ENCODE measurements at places on chromosomes 12 and 14. TPM values are rescaled to one million over a fixed set of nuclear protein-coding genes. Genes with fewer than 3 reads are reported as not detected.

The FIGNL2 gene
- total RNA-seq: 0.29 TPM

The TAS2R30 gene
- 1.6 TPM for total RNA-seq

The FANCM gene
- 2.9 TPM for total RNA-seq

- DNase-seq: no peak
These were observed 111.2 kb downstream of the TMTC1 start for GRCh38 chr12:29672580-29672979.

DNA sequence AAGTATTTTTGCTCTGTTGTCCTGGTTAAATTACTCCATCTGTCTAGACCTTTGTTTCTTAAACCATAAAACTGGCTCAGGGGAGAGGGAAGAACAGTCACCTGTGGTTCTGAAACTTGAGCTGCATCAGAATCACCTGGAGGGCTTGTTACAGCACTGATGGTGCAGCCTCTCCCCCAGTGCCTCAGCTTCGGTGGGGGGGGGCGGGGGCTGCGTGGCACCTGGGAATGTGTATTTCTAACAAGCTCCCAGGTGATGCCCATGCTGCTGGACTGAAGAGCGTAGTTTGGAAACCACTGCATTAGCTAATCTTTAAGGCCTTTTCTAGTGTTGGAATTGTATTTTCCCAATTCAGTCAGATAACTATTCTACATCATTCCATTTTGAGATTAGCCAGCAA lies 42.7 kb downstream of the GPHB5 start:
- DNase-seq: no peak

- DNase-seq: no peak
These were observed 50.0 kb upstream of the EVL start for GRCh38 chr14:100015251-100015655.

DNA sequence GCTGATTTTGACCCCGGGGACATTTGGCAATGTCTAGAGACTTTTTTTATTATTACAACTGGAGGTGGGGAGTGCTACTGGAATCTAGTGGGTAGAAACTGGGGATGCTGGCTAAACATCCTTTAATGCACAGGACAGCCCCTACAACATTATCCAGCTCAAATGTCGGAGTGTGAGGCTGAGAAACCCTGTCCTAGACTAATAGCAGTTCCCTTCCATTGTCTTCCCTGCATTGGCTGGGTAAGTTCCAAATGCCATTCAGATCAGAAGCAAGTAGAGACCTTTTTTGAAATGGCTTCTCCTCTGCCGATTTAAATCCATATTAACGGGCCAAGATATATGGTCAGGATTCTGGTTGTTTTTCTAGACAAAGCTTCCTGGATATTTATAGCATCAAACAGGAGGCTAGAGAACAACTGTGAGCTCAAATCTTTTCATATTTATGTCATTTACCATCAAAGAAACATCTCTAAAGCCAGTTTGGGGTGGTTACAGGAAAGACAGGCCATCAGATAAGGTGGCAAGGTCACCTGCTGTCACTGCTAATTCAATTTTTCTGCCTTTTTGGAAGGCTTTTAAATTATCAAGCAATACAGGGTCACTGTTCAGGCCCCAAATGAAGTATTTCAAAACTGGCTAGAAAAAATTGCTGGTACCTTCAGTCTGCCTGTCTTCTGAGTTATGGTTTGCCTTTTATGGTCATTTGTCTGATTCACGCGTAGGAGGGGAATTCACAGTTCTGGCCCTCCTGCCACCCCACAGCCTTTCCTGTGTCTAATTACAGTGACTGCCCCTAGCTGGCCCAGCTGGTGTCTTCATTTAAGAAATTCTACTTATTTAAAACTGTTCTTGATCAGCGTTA lies 20.1 kb upstream of the AKAP5 start:
- DNase-seq: no peak

GRCh38 chr12:88538250-88538649 lies 42.0 kb downstream of the KITLG start:
- no peak for DNase-seq

DNA sequence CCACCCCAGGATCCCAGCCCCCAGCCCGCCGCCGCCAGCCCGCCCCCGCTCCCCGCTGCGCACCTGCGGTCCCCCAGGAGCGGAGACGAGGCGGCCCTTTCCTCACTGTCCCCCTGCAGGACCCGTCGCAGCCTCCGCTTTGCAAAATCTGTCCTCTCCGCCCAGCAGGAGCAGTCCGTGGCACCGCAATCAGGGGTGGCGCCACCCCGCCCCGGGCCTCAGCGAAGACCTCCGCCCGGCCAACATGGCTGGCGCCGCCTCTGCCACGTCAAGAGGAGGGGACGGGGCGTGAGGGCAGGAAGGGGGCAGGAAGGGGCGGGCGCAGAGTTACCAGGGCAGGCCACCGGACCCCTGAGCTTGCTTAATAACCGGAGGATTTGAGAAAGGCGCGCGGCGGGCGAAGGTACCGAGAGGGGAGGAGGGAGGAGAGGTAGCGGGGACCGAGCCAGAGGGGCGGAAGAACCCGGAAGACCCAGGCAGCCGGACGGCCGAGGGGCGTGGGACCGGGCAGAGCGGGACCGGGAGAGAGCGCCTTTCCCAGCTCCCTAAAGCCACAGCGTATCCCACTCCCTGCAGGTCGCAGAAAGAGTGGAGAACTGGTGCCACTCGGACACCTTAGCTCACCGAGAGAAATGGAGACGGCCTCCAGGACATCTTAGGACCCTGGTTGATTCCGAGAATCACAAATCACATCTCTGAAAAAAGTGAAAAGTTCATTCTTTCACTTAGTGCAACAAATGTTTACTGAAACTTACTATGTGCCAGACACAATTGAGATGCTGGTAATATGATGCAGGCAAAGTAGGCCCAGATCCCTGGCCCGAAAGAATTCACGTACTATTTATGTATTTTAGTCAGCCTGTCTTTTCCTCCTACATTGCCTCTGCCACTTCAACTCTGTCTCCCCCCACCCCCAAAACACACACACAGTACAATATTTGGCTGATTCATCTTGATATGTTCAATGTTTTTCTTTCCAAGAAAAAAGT lies at the start of gene SEC23A:
TSS of gene SEC23A (minus strand) at position 267 of the 989 bp plus-strand sequence. CDS start 7,117 bp downstream, outside the sequence.
- peak; percentile 97 for DNase-seq

GRCh38 chr14:58131386-58131785 lies 20.6 kb downstream of the ARMH4 start:
- no peak for DNase-seq

DNA sequence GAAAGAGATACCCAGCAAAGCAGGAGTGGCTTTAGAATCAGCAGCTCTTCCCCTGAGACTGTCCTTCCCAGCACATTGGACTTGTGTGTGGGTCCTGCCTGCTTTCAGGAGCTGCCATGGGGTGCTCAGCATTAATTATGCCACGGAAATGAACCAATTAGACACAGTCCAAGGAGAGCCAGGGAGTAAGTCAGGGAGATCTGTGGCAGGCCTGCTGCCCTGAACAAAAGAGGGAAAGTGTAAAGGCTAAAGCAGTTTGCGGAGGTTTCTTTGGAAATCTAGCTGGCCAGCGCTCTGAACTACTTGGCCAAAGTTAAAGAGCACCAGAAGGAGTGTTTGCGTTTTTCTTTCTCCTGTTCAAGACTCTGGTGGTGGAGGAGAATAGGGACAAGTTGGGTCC lies 65.7 kb upstream of the SRSF5 start:
- no peak for DNase-seq

DNA sequence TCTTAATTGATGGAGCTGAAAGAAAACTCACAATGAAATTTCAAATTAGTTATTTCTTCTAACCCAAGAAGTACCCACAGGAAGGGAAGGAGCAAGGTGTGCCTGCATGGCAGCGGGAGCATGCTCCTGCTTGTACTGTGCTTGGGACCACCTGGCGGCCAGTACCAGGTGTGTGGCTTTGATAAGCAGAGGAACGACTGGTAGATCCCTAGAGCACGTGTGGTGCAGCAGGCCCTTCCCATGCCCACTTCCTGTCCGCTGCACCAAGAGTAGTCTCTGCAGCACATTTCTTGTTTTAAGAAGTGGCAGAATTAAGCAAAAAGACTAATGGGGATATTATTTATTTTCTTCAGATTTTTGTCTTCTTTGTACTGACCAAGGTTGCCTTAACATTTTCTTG lies 122.3 kb upstream of the ATF1 start:
- no peak for DNase-seq

DNA sequence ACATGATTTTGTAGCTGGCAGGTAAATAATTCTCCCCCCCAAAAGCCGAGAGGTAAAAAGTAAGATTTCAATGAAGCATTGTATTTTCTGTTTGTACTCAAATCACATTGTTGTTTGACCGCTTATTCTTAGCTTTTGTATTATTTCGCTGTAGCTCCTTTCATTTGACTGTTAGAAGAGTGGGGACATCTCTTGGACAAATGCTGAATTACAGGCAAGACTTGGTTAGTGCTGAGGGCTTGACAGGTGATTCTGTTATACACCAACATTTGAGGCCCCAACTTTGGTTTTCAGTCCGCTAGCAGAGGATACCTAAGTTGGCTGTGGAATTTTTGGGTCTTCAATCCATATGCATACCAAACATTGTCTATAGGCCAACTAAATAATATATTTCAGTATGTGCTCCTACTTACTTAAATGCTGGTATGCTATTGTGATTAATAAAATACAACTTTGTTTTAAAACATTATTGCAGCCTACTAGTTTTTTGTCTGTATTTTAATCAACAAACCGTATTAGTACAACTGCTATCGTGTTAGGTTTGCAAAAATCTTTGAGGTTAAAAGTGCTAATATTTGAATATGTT lies 102.2 kb downstream of the ERC1 start:
- no peak for DNase-seq

GRCh38 chr14:72924337-72924736 lies 1.9 kb upstream of the DCAF4 start:
- DNase-seq: peak; percentile 60

GRCh38 chr14:75915045-75915444 lies 66.8 kb downstream of the TGFB3 start:
- no peak for DNase-seq

DNA sequence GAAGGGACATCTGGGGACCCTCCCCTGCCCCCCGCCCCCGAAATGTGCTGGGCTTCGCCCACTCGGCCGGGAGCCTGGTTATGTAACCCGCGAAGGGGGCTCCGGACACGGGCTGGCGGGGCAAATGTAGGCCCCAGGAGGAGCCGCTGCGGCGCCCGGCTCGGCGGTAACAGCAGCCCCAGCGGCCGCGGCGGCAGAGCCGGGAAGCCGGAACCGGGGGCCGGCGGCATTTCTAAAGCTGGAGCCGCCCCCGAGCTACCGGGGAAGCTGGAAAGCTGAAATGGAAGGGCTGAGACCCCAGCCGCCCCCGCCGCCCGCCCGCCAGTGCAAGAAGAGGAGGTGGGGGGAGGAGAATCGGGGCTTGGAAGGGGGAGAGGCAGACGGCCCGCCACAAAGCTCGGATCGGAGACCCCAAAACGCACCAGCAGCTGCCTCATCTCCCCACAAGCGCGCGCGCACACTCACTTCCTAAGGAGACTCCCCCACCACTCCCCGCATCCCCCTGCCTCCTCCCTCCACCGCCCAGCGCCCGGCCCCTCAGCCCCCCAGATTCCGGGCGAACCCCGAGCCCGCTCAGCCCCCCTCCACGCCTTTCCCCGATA lies 1.5 kb downstream of the KDM2B start:
- no peak for DNase-seq

DNA sequence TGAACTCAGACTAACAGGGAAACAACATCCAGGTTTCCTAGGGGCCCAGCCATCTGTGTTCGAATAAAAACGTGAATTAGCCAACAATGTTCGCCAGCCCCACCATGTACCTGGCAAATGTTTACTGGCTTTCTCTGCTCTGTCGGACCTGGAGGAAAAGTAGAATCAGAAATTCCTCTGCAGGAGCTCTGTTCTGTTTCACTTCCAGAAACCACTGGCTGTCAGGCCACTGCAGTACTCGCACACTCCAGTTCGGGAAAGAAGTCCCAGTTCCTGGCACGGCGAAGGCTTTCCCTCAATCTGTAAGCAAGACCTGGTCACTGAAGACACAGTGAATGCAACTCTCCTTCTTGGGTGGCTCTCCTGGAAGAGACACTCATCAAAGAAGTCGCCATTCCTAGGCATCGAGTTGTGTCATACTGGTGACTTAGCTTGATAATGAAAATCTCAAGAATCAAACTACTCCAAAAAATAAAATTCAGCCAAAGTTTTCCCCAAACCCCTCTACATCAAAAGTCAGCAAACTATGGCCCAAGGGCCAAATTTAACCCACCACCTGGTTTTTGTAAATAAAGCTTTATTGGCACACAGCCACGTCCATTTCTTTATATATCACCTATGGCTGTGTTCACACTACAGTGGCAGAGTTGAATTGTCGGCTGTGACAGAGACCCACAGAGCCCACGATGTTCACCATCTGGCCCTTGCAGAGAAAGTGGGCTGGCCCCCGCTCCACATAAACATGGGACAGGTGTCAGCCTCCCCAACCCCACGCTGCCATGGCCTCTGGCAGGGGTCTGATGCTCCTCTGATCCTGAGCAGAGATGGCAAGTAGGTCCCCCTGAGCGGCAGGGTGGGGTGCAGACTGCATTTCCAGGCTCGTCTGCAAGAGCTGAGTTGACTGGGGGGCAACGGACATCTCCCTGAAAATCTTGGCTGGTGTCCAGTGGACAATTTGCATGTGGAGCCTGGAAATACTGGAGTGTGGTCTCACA lies 189.2 kb upstream of the DIO3 start:
- no peak for DNase-seq

- no peak for DNase-seq
These were observed 1.1 kb upstream of the TUBA1A start for GRCh38 chr12:49189731-49190716.

GRCh38 chr12:65728455-65728847 lies 95.8 kb upstream of the HMGA2 start:
- DNase-seq: no peak

DNA sequence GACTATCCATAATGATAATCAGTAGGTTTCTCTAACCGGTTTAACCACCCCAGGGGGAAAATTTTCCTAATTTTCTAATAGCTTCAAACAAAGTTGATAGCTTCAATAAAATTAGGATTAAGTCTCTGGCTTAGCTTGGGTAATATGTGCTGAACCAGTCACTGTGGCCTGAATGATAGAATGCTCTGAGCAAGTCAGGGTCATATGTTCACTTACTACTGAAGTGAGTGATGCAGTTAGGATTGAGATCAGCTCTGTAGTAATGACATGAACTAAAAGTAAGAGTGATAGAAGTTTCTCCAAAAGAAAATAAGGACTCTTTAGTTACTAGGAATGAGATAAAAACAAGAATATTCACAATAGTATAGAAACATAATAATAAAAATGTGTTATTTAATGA lies 32.6 kb downstream of the ETNK1 start:
- no peak for DNase-seq

GRCh38 chr14:29584992-29585391 lies 342.7 kb downstream of the PRKD1 start:
- DNase-seq: peak; percentile 78

GRCh38 chr12:9794484-9795093 lies 32.7 kb upstream of the KLRF1 start:
- no peak for DNase-seq

GRCh38 chr12:127888943-127889719 lies 377.8 kb upstream of the TMEM132C start:
- no peak for DNase-seq
